ENCODE measurements at places on chromosomes 11 and 22. TPM values are rescaled to one million over a fixed set of nuclear protein-coding genes. Genes with fewer than 3 reads are reported as not detected.

The SCUBE2 gene
- 0.65 TPM for total RNA-seq

The OR56A1 gene
- total RNA-seq: not detected

The MRGPRE gene
- not detected for total RNA-seq

The DHCR7 gene
- total RNA-seq: 57.9 TPM

The MS4A7 gene
- total RNA-seq: not detected

The RAPSN gene
- total RNA-seq: 1.2 TPM

The DRICH1 gene
- 0.29 TPM for total RNA-seq

The OR8J1 gene
- total RNA-seq: not detected

The PAMR1 gene
- not detected for total RNA-seq

The OR52A1 gene
- not detected for total RNA-seq

The CASP5 gene
- not detected for total RNA-seq

The TRIM49 gene
- not detected for total RNA-seq

The RAC2 gene
- total RNA-seq: 1,252 TPM

The MRGPRX3 gene
- not detected for total RNA-seq

The PGA5 gene
- total RNA-seq: not detected

The SCGB1A1 gene
- total RNA-seq: not detected

The PEX26 gene
- total RNA-seq: 44.4 TPM

The PLXNB2 gene
- total RNA-seq: 49.9 TPM

The SEC14L6 gene
- total RNA-seq: not detected

The MN1 gene
- 0.13 TPM for total RNA-seq

The CHID1 gene
- 46.1 TPM for total RNA-seq

The BBS1 gene
- total RNA-seq: 14.0 TPM

The HDHD5 gene
- 38.5 TPM for total RNA-seq

The STK33 gene
- 3.9 TPM for total RNA-seq

The INS gene
- total RNA-seq: not detected

The PLAAT5 gene
- total RNA-seq: 0.68 TPM

The OR5AL1 gene
- total RNA-seq: not detected

The KBTBD3 gene
- total RNA-seq: 6.2 TPM

The EHD1 gene
- total RNA-seq: 145 TPM

The ACR gene
- not detected for total RNA-seq

The DDI1 gene
- total RNA-seq: not detected

The EHF gene
- total RNA-seq: not detected

The MS4A6E gene
- total RNA-seq: not detected

The B3GAT1 gene
- total RNA-seq: 0.31 TPM

The FJX1 gene
- total RNA-seq: 0.11 TPM

The VSTM5 gene
- not detected for total RNA-seq

The MUC6 gene
- not detected for total RNA-seq

The TSSK2 gene
- total RNA-seq: not detected

The RIMBP3C gene
- total RNA-seq: 0.34 TPM

The MYOD1 gene
- not detected for total RNA-seq

The OR51I1 gene
- not detected for total RNA-seq

The APOA4 gene
- not detected for total RNA-seq

The APLNR gene
- total RNA-seq: not detected

The FXYD2 gene
- total RNA-seq: 24.3 TPM

The CLTCL1 gene
- total RNA-seq: 0.58 TPM

The SAA2 gene
- not detected for total RNA-seq

The ANKK1 gene
- total RNA-seq: not detected

The ATF4 gene
- total RNA-seq: 426 TPM

The NRXN2 gene
- total RNA-seq: 0.34 TPM

The MS4A4E gene
- total RNA-seq: not detected

The TNRC6B gene
- 63.3 TPM for total RNA-seq

The BIRC2 gene
- 28.3 TPM for total RNA-seq

The OVOL1 gene
- not detected for total RNA-seq

The CSRP3 gene
- total RNA-seq: not detected

The TRPC6 gene
- total RNA-seq: not detected

The CRYBA4 gene
- not detected for total RNA-seq

The PANX3 gene
- not detected for total RNA-seq

The IRAG1 gene
- not detected for total RNA-seq

The KCNJ1 gene
- total RNA-seq: not detected
